ENCODE measurements at places on chromosomes 6 and 20. TPM values are rescaled to one million over a fixed set of nuclear protein-coding genes. Genes with fewer than 3 reads are reported as not detected.
A peak's percentile ranks its signal among the peaks of the same experiment; 100 is the strongest.

GRCh38 chr20:63009045-63009961 lies 2.5 kb upstream of the BHLHE23 start:
- peak; percentile 88 for DNase-seq

GRCh38 chr20:49297605-49298530 lies 20.0 kb upstream of the ZNFX1 start:
- DNase-seq, result peak; percentile 42

GRCh38 chr20:4607287-4607713 lies 114.4 kb upstream of the PRND start:
- DNase-seq, result peak; percentile 66

- no peak for DNase-seq
Measured at GRCh38 chr6:2890976-2891767, 11.9 kb downstream of the SERPINB9 start.

GRCh38 chr6:167558246-167559177 lies 233.6 kb downstream of the TTLL2 start:
- DNase-seq, result no peak

GRCh38 chr6:85561750-85562357 lies 31.8 kb downstream of the SNX14 start:
- DNase-seq, result no peak

GRCh38 chr6:17269840-17270239 lies 11.3 kb upstream of the RBM24 start:
- DNase-seq, result no peak

- DNase-seq, result no peak
Measured at GRCh38 chr20:58208944-58209343, 19.5 kb downstream of the ANKRD60 start.

GRCh38 chr6:87617405-87617804 lies 27.5 kb downstream of the ORC3 start:
- no peak for DNase-seq

DNA sequence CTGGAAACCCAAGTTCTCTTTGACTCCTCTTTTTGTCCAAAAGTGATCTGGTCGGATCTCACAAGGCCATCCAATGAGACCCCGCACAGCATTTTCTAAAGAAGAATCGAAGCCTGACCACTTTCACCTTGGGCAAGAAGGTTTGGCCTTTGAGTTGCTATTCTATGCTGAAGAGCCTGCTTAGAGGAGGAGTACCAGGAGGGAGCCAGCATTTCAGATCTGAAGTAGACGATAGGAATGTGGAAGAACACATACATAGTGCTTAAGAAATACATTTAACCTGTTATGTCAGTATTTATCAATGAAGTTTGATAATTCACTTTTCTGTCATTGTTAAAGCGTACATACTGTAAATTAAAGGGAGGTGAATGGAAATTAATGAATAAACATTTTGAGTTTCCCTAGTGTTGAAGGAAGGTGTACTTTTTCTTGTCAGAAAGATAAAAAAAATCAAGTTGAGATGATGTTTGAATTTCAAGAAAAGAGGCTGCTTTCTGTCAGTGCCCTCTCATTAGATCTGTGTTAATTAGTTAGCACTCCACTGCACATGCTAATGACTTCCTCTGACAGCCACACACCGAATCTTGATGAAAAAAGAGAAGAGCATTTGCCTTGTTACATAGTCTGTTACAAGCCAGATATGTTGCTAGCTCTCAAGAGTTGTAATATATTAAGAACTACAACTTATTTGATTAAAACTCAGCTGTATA lies 10.9 kb upstream of the TDRD6 start:
- no peak for DNase-seq

DNA sequence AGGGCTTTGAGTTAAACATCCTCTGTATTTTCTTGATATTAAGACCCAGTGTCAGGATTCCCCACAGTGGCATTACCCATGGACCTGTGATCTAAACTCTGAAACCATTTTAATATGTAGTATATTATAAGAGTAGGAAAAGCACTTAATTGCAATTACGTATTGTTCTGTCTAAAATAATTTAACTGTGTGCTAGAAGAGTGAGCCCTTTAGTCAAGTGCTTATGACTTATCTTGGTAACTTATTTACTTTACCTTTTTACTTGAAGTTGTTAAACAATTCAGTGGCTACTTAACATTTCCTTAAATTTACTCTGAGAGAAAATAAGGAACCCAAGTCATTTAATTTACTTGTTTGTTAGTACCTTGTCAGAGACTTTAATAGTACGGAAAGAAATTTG lies 173.6 kb downstream of the CDKAL1 start:
- no peak for DNase-seq

GRCh38 chr20:62088258-62089127 lies 22.8 kb upstream of the TAF4 start:
- DNase-seq, result peak; percentile 12

GRCh38 chr6:2658788-2659187 lies 91.9 kb downstream of the MYLK4 start:
- DNase-seq, result peak; percentile 10

GRCh38 chr6:30683183-30683979 lies 3.1 kb downstream of the PPP1R18 start:
- no peak for DNase-seq

DNA sequence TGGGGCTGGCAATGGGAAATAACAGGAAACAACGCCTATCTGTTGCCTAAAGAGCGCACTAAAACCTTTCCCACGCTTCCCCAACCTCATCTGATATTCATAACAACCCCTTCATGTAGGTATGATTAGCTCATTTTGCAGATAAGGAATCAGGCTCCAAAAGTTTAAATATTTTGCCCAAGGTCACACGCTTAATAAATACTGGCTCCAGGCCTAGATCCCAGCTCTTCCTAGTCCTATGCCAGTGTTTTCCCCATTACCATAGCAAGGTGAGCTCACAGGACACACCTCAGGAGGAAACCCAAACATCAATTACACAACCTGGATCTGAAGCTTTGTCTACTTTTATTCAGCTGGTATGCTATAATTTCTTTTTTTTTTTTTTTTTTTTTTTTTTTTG lies 19.6 kb downstream of the MBOAT1 start:
- no peak for DNase-seq

The TREML2 gene
- 6.9 TPM for total RNA-seq

The ERVFRD-1 gene
- total RNA-seq, result not detected

The STAU1 gene
- 57.7 TPM for total RNA-seq

The ANKRD66 gene
- total RNA-seq, result not detected

The FAXC gene
- total RNA-seq, result not detected

The ARFGEF3 gene
- 1.8 TPM for total RNA-seq

The SMLR1 gene
- not detected for total RNA-seq
